ENCODE measurements at places on chromosomes 1 and 21. TPM values are rescaled to one million over a fixed set of nuclear protein-coding genes. Genes with fewer than 3 reads are reported as not detected.

Gene HPCAL4
- 0.31 TPM for total RNA-seq

Gene GPR137B
- 16.7 TPM for total RNA-seq

Gene HCRTR1
- not detected for total RNA-seq

Gene CD53
- not detected for total RNA-seq

Gene ITLN1
- total RNA-seq = not detected

Gene PLA2G2C
- not detected for total RNA-seq

Gene AVPR1B
- not detected for total RNA-seq

Gene LRRN2
- 11.4 TPM for total RNA-seq

Gene SPATA17
- total RNA-seq = 2.8 TPM

Gene HMCN1
- 0.05 TPM for total RNA-seq

Gene TRAF3IP3
- total RNA-seq = not detected

Gene SELENBP1
- 7.5 TPM for total RNA-seq

Gene RASAL2
- 18.9 TPM for total RNA-seq

Gene CAPZB
- total RNA-seq = 231 TPM

Gene VASH2
- 3.7 TPM for total RNA-seq

Gene TMEM52
- 1.4 TPM for total RNA-seq

Gene CZIB
- total RNA-seq = 34.2 TPM

Gene MEX3A
- total RNA-seq = 2.2 TPM

Gene GUCA2B
- not detected for total RNA-seq

Gene ETNK2
- total RNA-seq = 17.6 TPM

Gene SPRR2F
- total RNA-seq = not detected

Gene XCL2
- total RNA-seq = not detected

Gene TCHH
- 0.30 TPM for total RNA-seq

Gene NME7
- total RNA-seq = 20.7 TPM

Gene FAM177B
- not detected for total RNA-seq

Gene IL22RA1
- 7.3 TPM for total RNA-seq

Gene PRAMEF6
- not detected for total RNA-seq

Gene COL18A1
- total RNA-seq = 144 TPM

Gene CFHR2
- not detected for total RNA-seq

Gene CNR2
- not detected for total RNA-seq

Gene DISC1
- total RNA-seq = 0.18 TPM

Gene ELF3
- total RNA-seq = 157 TPM

Gene RSPH1
- 0.93 TPM for total RNA-seq

Measured in A549 treated with Hydrocortisone at 1 μM for 4 hours (cell line).